ENCODE measurements at places on chromosomes 3 and 15.

- DNase-seq, result no peak
Measured at GRCh38 chr3:112640930-112641801, at the start of gene CCDC80. TSS of gene CCDC80 (minus strand) at chr3:112641143. CDS start at chr3:112639905, 1,238 bp downstream.

- no peak for DNase-seq
Measured at GRCh38 chr3:49244581-49245205, 32.3 kb downstream of the C3orf62 start.

DNA sequence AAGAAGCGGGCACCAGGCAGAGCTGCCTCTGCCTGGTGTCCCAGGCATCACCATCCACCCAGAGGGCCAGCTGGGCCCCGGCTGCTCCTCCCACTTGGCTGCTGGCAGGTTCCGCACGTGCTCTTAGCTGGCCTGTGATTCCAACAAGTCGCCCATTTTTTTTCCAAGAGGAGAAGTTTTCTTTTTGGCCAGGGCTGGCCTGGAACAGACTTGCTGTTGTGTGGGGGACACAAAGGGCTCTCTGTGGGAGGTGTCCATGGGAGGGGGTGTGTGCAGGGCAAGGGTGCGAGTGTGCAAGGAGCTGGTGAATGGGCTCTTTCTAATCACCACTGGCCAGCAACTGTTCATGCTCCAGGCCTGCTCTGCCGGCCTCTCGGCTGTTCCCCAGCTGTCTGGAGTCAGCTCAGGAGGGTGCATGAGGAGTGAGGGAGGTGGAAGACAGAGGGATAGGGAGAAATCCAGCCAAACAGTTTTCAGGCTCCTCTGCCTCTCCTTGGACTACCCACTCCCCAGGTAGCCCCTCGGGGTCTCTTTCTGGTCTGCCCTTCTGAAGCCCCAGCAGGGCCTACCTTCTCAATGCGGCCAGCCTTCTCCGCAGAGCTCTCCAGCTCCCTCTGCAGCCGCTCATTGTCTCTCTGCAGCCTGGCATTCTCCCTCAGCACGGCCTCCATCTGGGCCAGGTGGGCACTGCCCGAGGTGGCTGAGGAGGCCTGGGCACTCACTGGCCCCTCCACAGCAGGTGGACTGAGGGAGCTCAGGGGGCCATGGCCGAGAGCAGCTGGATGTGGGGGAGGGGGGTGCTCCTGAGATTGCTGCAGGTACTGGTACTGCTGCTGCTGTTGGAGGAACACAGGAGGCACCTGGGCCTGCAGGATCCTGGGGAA, 7.1 kb downstream of the AMOTL2 start:
- DNase-seq, result peak; percentile 96

- no peak for DNase-seq
Measured at GRCh38 chr15:45640616-45641015, 5.8 kb downstream of the SQOR start.

DNA sequence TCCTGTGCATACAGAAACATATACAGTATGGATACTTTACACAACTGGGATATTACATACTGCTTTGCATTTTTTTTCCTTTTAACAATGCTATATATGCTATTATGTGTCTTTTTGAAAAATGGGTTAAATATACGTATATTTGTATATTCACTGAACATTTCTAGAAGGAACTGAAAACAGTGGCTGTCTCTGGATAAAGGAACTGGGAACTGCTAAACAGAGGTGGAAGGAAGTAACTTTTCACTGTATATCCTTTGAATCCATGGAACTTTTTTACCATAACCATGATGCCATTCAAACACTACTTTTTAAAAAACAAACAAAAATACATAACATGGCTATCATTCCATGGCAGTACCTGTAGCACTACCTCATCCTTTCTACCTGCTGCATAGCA, 1.8 kb downstream of the MTFMT start:
- DNase-seq, result no peak
